ENCODE measurements at places on chromosomes 2 and 18.
A peak's percentile ranks its signal among the peaks of the same experiment; 100 is the strongest.

- no peaks in the 10 kb centered on the region for H3K4me1 ChIP-seq
- no peak for DNase-seq
- H3K27ac ChIP-seq = no peak overlapping the region
- H3K4me3 ChIP-seq = no peak overlapping the region
Observed at GRCh38 chr2:69356471-69356870, 30.6 kb downstream of the GFPT1 start.

DNA sequence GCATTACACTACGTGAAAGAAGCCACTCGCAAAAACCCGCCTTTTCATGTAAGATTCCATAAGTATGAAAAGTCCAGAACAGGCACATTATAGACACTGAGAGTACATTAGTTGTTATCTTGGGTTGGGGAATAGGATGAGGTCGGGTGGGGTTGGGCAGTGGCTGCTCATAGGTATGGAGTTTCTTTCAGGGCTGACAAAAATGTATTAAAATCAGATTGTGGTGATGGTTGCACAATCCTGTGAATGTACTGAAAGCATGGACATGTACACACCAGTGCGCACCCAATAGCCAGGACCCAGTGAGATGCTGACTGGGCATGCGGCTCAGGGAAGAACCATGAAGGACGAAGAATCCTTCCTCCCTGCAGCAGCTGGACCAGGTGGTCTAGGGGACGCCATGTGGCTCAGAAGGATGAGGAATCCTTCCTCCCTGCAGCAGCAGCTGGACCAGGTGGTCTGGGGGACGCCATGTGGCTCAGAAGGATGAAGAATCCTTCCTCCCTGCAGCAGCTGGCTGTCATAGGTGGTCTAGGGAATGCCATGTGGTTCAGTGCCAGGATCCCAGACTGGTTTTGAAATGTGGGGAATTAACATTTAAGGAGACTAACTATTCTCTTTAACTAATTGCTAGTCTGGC lies 50.1 kb downstream of the MBP start:
- no peak overlapping the region for H3K27ac ChIP-seq
- peaks cover 8% of the 10 kb centered on the region for H3K27me3 ChIP-seq
- peak overlapping the region; percentile 38 for H3K4me3 ChIP-seq
- no peaks in the 10 kb centered on the region for H3K36me3 ChIP-seq

DNA sequence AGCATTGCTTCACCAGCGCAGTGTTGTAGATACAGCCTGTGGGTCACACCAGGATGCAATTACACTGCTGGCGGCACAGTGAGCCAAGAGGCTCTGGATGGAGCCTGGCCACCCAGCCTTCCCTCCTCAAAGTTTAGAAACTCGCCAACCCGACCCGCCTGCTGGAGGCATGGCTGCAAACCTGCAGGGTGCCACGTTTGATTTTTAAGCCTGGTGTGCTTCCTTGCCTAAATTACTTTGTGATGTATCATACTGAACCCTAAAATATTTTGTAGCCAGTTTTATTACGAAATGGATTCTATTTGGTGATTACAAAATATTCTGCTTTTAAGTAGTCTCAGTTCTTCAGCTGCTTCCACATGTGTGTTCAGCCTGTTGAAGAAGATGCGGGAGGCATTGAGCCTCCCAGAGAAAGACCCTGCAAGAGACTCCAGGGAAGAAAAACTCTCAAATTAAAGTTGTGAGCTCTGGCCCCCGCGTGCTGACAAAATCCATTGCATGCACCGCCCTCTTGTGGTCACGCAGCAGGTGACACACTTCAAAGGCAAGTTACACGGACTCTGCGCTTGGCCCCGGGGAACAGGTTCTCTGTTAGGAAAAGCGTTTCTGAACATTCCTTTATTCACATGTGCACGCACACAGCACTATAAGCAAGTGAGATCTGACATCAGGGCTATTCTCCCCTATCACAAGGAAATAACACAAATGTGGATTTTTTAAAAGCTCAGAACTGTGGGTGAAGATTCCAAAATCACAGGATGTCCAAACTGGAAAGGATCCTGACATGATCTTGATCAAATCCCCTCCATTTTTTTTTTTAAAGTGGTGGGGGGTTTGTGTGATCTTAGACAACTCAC lies 63.0 kb upstream of the TWIST2 start:
- H3K4me1 ChIP-seq = no peaks in the 10 kb centered on the region
- H3K27ac ChIP-seq = no peak overlapping the region
- no peaks in the 10 kb centered on the region for H3K27me3 ChIP-seq
- DNase-seq = peak; percentile 60

DNA sequence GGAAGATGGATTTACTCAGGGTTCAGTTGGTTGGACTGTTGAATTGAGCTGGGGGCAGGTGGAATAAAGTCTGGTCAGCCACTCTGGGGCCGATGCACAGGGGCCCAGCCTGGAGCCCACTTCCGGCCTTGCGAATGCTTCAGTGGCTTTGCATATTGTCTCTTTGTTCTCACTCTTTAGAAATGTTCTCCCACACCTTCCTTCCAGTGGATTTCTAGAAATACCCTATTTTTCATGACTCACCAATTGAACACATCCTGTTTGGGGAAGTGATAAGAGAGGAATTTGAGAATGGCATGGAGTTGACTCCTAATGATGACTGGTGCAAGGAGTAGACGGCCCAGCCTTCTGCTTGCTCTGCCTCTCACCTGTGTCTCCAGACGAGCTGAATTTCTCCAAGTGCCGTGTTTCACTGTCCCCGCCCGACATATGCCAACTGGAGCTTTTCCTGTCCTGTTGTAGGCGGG lies 28.1 kb downstream of the ASAP2 start:
- no peaks in the 10 kb centered on the region for H3K36me3 ChIP-seq
- H3K4me3 ChIP-seq = no peak overlapping the region
- peaks cover 49% of the 10 kb centered on the region for H3K4me1 ChIP-seq
- H3K27ac ChIP-seq = no peak overlapping the region

GRCh38 chr18:54737986-54738385 lies 90.3 kb upstream of the RAB27B start:
- H3K4me3 ChIP-seq = no peak overlapping the region
- no peak overlapping the region for H3K27ac ChIP-seq
- no peaks in the 10 kb centered on the region for H3K4me1 ChIP-seq
- H3K36me3 ChIP-seq = no peaks in the 10 kb centered on the region
- DNase-seq = no peak
- H3K27me3 ChIP-seq = no peaks in the 10 kb centered on the region

- DNase-seq = no peak
- H3K27ac ChIP-seq = no peak overlapping the region
- no peaks in the 10 kb centered on the region for H3K27me3 ChIP-seq
- peak overlapping the region; percentile 25 for H3K4me3 ChIP-seq
- no peaks in the 10 kb centered on the region for H3K36me3 ChIP-seq
- H3K4me1 ChIP-seq = peaks cover 17% of the 10 kb centered on the region
Observed at GRCh38 chr2:10884574-10884975, 27.2 kb upstream of the KCNF1 start.

GRCh38 chr18:8943900-8944870 lies 158.3 kb upstream of the NDUFV2 start:
- H3K4me3 ChIP-seq = no peak overlapping the region
- no peaks in the 10 kb centered on the region for H3K36me3 ChIP-seq
- no peak overlapping the region for H3K27ac ChIP-seq
- DNase-seq = no peak

DNA sequence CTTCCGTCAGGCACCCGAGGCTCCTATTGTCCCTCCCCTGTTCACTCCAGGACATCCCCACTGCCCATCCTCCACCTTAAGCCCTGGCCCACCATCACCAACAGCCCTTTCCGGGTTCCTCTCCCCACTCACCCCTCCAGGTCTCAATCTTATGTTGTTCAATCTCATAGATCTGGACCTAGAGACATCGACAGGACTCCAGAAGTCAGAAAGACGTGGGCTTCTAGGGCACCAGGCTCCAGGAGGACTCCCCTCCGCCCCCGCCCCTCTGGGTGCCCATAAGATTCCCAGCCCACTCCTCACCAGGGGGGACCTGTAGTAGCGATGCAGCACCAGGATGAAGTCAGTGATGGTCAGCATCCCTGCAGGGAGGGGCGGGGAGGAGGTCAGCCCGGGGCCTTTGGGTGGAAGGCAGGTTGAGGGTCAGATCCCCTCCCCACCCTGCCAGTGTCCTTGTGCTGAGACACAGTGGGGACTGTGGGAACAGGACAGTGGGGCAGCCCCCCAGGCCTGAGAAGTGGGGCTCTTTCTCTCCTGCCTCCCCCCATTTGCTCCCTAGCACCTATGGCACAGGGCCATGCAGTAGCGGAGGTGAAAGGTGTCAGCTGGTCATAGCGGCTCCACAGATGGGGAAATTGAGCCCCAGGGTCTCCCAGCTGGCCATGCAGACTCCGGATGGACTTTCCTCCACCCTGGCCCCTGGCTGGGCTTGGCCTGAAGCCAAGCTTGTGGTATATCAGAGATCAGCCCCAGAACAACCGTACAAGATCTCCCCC lies 3.7 kb downstream of the PRKAG3 start:
- no peaks in the 10 kb centered on the region for H3K36me3 ChIP-seq
- DNase-seq = no peak
- H3K4me3 ChIP-seq = no peak overlapping the region
- H3K27ac ChIP-seq = no peak overlapping the region

GRCh38 chr2:204015118-204015843 lies 78.7 kb downstream of the ICOS start:
- no peak overlapping the region for H3K4me3 ChIP-seq
- H3K27ac ChIP-seq = no peak overlapping the region

DNA sequence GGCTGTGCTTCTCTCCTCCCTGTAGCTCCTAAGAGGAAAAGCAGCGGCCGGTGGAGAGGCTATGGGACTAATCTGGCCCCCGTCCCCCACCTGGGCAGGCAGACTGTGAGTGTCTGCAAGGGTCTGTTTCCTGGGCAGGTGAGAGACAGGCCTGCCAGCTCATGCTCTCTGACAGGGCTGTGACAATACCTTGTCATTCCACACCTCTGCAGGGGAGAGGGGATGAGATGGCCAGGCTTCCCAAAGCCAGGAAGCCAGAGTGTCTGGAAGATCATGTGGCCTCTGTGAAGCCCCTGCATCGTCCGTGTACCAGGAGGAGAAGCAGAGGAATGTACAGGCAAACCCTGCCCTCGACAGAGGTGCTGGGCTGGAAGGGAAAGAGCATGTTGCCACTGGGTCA lies 142.5 kb upstream of the GATA6 start:
- no peaks in the 10 kb centered on the region for H3K36me3 ChIP-seq
- DNase-seq = no peak
- no peak overlapping the region for H3K4me3 ChIP-seq
- H3K27me3 ChIP-seq = no peaks in the 10 kb centered on the region

DNA sequence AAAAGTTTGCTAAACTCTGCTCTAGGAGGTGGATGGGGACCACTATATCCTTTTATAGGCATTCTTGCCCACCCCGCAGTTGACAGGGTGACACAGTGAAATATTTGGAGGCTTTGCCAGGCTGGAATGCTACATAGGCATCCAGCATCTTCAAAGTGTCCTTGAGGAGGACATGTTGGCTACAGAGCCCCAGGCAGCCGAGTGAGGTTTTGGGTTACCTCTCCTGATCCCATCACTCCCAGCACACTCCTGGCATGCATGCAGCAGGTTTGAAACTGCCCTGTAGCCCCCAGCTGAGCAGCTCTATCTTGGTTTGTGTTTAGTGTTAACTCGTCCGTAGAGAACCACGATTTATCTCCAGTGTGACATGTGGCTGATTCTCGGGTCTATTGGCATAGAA lies 7.3 kb downstream of the FOSL2 start:
- no peak for DNase-seq
- no peaks in the 10 kb centered on the region for H3K27me3 ChIP-seq
- H3K36me3 ChIP-seq = peaks cover 12% of the 10 kb centered on the region
- H3K4me1 ChIP-seq = peaks cover 25% of the 10 kb centered on the region
- no peak overlapping the region for H3K27ac ChIP-seq

DNA sequence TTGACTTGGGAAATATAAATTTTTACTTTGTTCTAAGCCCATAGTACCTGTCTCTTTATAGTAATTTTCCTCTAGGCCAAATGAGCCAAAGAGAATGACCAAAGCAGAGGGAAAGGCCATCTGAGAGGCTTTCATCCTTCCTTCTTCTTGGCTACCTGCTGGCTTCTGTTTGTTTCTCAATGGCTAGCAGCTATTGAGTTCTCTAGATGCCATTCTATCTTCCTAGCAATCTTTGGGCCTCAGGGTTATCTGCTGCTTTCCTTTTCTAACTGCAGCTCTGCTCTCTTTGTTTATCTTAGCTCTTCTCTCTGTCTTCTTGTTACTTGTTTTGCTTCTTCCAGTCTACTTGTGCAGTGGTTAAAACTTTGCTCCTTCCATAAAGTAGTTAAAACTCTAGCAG lies 601.1 kb upstream of the NRXN1 start:
- H3K4me1 ChIP-seq = no peaks in the 10 kb centered on the region
- H3K27ac ChIP-seq = no peak overlapping the region
- DNase-seq = no peak
- no peaks in the 10 kb centered on the region for H3K36me3 ChIP-seq

- H3K27me3 ChIP-seq = no peaks in the 10 kb centered on the region
- no peaks in the 10 kb centered on the region for H3K36me3 ChIP-seq
- H3K27ac ChIP-seq = no peak overlapping the region
- H3K4me3 ChIP-seq = no peak overlapping the region
- no peaks in the 10 kb centered on the region for H3K4me1 ChIP-seq
- DNase-seq = no peak
Observed at GRCh38 chr2:55595536-55595935, 21.9 kb downstream of the PPP4R3B start.

GRCh38 chr2:84844141-84844540 lies 36.7 kb downstream of the TRABD2A start:
- no peaks in the 10 kb centered on the region for H3K27me3 ChIP-seq
- H3K27ac ChIP-seq = no peak overlapping the region
- peaks cover 2% of the 10 kb centered on the region for H3K4me1 ChIP-seq
- H3K4me3 ChIP-seq = no peak overlapping the region
- H3K36me3 ChIP-seq = no peaks in the 10 kb centered on the region
